T-helper 22 cell (primary cell): ENCODE measurements at places on chromosomes 7 and 10.

GRCh38 chr7:36607721-36608095 is 116.6 kb downstream of the AOAH start:
- no peak for DNase-seq

- no peak for DNase-seq
Measured at GRCh38 chr7:25567430-25567829, 339.1 kb upstream of the NPVF start.

DNA sequence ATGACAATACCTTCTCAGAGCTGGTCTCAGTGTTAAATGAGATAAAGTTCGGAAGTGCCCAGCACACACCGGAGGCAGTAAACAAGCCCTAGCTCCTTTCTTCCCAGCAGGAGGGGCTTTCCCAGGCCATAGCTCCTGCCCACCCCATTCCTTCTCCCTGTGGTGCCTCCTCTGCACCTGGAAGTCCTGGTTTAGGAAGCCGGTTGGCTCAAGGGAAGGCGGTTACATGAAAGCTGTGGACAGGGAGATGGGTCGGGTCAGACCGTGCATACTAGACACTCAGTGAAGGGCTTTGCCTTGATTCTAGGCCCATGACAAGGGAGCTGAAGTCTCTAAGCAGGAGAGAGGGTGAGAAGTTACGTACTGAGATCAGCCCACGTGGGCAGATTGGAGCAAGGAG is 8.6 kb downstream of the BEND7 start:
- DNase-seq = no peak

GRCh38 chr10:104342941-104343411 is 4.7 kb upstream of the ITPRIP start:
- DNase-seq = no peak

GRCh38 chr7:155908385-155908784 is 96.1 kb upstream of the SHH start:
- no peak for DNase-seq

GRCh38 chr10:120969219-120969645 is 118.1 kb downstream of the WDR11 start:
- no peak for DNase-seq

DNA sequence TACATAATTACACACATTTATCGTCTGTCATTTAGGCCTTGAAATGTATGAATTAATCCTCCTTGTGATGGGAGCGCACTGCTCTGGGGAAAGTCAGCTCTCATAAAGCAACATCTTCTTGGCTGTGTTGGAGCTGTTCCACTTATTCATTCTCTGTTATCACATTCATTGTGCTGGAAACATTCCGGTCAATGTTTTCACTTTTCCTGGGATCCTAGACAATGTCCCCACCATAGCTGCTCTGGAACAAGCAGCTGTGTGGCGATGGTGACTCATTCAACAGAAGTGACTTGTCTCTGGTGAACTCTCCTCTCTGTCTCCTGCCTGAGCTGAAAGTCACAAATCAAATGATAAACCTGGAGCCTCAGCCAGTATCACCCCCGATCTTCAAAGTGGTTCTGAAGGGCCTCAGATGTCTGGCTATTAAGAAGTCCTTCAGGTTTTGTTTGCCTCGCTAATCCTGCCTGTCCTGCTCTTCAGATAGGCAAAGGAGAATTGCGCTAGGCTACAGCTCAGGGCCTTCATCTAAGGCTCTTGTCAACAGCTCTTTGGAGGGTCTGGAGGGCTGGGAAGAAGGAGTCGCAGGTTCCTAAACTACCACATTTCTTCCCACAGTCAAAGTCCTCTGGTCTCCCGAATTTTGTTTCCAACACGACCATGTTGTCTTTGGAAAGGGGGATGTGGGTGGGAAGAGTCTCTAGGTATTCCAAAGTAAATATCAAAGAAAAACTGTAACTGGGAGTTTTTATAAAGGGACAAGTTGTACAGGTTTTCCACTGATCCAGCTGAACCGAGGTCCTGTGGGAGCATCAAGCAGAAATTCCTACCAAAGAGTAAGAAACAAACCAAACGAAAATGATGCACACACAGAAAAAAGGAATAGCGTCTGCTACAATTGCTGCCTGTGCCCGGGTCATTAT is 29.3 kb downstream of the KLF6 start:
- DNase-seq = no peak

DNA sequence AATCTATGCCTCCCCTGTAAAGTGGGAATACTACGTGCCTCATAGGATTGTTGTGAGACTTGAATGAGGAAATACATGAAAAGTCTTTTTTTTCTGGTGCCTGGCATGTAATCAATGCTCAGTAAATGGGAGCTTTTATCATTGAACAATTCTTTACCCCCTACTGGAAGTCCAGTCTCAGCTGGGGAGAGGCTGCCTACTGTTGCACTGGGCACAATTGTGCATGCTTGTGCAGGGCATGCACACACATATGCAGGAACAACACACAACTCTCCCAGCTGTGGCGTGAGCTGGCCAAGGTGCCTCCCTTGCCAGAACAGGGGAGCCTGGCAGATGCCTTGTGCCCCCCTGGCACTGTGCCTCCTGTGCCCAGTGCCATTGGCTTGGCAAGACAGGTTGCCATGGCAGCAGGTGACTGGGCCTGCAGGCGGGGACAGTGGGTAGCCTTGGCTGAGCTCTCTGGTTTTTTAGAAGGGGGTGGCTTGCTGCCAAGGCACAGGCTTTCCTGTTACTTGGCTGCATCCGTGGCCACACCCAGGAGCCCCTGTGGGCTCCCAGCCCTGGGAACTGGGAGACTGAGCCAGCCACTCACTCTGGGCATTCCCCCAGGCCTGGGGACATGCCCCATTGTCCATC is 16.1 kb upstream of the PALD1 start:
- no peak for DNase-seq

DNA sequence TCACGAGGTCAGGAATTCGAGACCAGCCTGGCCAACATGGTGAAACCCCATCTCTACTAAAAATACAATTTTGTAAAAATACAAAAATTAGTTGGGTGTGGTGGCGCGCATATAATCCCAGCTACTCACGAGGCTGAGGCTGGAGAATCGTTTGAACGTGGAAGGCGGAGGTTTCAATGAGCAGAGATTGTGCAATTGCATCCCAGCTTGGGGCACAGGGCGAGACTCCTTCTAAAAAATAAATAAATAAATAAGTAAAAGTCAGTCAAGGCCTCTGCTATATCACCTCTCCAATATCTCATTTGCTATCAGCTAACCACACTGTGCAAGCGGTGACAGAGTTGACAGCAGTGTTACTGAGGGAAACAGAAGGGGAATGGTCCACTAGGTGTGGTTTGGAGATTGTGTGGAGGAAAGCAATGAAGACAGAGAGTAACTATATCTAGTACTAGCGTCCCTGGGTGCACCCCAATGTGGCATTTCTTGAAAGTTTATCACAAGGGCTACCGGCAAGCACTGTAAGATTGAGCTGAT is 20.9 kb upstream of the NFE2L3 start:
- DNase-seq = no peak

GRCh38 chr7:5754981-5755599 is 26.4 kb downstream of the RNF216 start:
- DNase-seq = no peak
